Stimulated activated CD4-positive, alpha-beta T cell treated with anti-CD3 and anti-CD28 coated beads, Interleukin-1b, Interleukin-23, amount 100 ng/mL, for 1 hour (primary cell): ENCODE measurements at places on chromosomes 13 and 19.

GRCh38 chr13:88456151-88456550 is 785.0 kb downstream of the SLITRK5 start:
- DNase-seq: no peak

DNA sequence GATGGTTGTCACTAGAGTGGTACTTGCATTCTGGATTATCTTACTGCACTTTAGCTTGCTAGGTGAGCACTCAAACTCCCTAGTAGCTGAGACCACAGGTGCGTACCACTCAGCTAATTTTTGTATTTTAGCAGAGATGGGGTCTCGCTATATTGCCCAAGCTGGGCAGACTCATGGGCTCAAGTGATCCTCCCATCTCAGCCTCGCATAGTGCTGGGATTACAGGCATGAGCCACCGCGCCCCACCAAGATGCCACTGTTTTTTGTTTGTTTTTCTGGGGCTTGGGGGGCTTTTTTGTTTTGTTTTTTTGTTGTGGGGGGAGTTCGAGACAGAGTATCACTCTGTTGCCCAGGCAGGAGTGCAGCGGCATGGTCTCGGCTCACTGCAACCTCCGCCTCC is 17.8 kb downstream of the LYPD3 start:
- DNase-seq: no peak

- DNase-seq: no peak
These were observed 122.6 kb downstream of the KCTD15 start for GRCh38 chr19:33919291-33919690.

- DNase-seq: no peak
These were observed 6.9 kb downstream of the MKNK2 start for GRCh38 chr19:2043961-2044708.

GRCh38 chr19:1483131-1483978 is 4.3 kb upstream of the C19orf25 start:
- DNase-seq: no peak

- no peak for DNase-seq
These were observed 47.5 kb upstream of the ZNF43 start for GRCh38 chr19:21883516-21883915.

GRCh38 chr13:110910013-110910890 is 4.6 kb downstream of the ANKRD10 start:
- no peak for DNase-seq
